NCI-H1436 (cell line): ENCODE measurements at places on chromosomes 11 and 22.

- no peak for DNase-seq
Measured at GRCh38 chr22:46387748-46388147, 52.2 kb downstream of the TRMU start.

- no peak for DNase-seq
Measured at GRCh38 chr22:32103658-32104315, 55.3 kb downstream of the C22orf42 start.

DNA sequence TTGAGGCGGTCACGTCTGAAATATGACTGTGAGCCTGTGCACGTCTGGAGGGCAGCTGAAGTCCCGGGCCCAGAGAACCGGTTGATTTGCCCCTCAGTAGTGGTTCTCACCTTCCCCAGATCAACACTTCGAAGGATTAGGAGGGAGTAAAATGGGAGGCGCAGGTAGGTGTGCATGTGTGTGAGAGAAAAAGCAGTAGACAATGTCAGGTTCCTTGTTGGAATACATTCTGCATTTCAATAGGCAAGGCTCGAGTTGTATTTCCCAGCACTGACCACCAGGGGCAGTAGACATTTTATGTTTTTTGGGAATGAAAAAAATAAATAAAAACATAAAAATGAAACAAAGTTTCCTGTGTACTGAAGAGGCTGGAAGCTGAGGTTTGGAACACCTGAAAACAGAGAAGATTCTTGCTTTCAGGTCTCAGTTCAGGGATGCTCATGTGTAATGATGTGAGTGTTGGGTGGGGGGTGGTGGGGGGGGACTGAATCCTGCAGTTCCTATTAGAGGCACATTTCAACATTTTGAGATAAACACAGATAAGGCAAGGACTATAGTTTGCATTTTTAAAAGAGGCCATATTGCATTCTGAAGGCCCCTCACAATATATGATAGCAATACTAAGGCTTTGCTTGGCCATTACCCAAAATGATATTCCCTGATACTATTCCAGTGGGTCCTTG is 333.9 kb downstream of the CADM1 start:
- no peak for DNase-seq

DNA sequence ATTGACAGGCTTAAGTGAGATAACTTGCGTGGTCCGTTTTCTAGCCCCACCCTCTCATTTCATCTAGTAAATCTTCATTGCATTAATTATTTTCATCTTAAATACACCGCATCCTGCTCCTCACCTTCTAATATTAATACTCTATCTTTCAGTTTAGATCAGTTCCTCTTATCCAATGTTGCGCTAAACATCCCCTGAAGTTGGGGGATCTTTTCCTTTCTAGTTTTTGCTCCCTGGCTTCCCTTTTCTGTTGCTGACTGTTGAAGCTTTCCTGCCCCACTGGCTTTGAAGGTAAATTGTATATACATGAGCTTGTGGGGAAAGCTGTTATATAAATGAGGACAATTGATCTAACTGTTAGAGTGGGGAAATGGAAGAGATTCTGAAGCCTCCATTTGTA is 7.2 kb downstream of the CAT start:
- no peak for DNase-seq

GRCh38 chr11:27266125-27266524 is 96.9 kb downstream of the CCDC34 start:
- no peak for DNase-seq

GRCh38 chr22:38454353-38455075 is 485 bp downstream of the KCNJ4 start:
- DNase-seq, result no peak

GRCh38 chr11:123509737-123510578 is 79.9 kb downstream of the GRAMD1B start:
- peak; percentile 58 for DNase-seq

DNA sequence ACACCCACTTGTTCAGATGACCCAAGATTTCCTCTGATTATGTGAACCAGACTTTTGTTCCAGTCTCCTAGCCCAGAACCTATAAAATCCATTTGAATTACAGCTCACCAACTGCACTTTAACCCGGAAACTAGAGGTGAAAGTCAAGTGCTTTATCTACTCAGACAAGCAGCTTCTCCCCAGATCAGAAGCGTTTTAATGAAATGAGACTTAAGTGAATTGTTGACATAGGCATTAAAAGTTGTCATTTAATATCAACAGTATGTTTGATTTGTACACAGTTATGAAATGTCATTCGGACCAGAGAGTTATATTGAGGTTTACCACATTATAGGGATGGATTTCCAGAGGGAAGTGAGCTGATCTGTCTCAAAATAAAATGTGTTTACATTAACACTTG is 52.0 kb downstream of the CADM1 start:
- no peak for DNase-seq

DNA sequence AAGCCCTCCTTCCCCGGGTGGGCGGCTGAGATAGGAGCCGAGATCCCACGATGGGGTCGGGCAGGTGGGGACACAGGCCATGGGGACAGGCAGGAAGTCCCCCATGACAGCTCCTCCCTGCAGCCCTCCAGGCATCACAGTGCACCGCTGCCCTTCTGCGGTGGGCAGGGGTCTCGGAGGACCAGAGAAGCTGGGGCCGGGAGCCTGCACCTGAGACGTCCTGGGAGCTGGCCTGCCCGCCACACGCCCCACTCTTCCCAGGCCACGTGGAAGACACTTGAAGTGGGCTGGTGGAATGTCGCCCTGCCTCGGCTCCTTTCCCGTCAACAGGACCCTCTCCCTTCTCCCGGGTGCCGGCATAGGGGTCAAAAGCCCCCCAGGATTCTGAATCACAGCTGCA is 55.4 kb downstream of the ELFN2 start:
- DNase-seq, result no peak

GRCh38 chr11:65390996-65391395 is 4.6 kb downstream of the FRMD8 start:
- DNase-seq, result no peak

- no peak for DNase-seq
Measured at GRCh38 chr22:17981497-17981896, 42.9 kb downstream of the MICAL3 start.

DNA sequence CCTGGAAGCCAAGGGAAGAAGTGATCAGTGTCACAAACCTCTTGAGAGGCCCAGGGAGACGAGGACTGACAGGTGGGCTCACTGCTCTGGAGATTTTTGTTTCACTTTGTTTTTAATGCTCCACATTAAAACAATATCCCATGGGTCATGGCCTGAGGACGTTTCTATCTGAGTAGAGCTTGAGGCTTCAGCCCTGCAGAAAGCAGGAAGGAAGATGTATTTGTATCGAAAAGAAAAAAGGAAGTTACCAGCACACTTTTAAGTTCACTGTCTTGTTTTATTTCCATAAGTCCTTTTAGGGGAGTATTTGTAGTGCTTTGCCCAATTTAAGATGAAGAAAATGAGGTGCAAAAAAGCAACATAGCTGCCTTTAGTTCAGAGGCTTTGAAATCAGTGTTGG is 191.1 kb downstream of the GRIK4 start:
- no peak for DNase-seq

- DNase-seq, result no peak
Measured at GRCh38 chr22:21926728-21927127, 25.9 kb downstream of the PPM1F start.

DNA sequence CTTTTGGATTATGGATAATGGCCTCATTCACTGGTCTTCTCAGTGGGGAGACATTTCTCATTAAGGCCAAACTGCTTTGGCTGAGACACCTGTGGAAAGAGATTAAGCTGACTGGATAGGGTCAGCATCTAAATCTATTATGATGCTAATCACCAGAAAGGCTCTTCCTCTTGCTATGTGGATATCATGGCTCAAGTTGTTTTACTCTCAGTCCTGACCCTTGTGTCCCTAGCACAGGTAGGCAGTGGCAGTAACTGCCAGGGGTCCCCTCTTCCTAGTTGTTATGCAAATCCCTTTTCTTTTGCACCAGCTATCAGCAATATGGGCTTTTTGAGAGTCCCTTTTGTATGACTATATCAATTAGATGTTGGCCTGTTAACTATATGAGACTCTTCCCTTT is 335.7 kb upstream of the PLET1 start:
- DNase-seq, result no peak

DNA sequence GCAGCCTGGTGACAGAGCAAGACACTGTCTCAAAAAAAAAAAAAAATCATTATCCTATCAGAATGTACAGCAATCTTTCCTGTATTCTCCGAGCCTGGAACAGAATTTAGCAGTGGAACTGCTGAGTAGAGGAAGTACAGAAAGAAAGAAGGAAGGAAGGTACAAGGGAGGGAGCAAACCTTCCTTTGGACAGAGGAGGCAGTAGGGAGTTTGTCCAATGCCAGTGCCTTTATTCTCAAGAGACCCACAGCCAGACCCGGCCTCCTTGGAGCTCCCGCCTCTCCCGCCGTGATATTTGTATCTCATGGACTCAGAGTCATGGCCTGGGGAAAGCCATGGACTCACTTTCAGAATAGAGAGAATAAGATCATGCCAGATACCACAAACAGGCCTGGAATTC is 37.7 kb upstream of the LRRC55 start:
- DNase-seq, result no peak

DNA sequence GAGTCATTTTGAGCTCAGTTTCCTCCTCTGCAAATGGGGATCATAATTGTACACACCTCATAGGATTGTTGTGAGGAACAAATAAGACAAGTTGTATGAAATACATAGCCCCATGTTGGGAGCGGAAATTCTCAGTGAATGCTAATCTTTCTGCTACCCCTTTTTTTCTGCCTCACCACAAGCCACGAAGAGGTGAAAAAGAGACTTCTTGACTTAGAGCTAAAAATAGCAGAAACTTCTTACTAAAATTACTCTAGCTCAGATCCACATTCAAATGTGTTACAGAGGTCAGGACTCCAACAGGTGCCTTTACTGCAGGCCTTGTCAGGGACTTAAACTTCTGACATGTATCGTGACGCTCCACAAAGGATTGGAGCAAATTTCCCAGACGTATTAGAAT is 128.5 kb downstream of the MIAT start:
- no peak for DNase-seq
